Stimulated activated CD8-positive, alpha-beta memory T cell treated with anti-CD3 and anti-CD28 coated beads, Interleukin-15, amount 100 ng/mL, for 1 hour (primary cell): ENCODE measurements at places on chromosomes 12 and 14.

DNA sequence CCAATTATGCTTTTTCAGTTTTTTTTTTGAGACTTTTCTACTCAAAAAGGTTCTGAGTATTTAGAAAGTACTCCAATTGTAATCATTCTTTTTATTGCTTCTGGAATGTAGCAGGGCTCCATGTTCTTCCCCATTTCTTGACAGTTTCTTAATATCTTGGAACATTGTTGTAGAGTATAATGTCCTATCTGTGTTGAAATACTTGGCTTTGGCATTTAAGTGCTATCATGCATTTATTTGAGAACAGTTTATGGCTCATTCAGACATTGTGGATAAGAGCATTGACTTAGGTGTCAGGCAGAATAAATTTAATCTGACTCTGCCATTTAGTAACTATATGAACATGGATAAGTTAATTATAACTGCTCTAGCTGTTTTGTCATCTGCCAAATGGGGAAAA lies 28.3 kb downstream of the ADIPOR2 start:
- no peak for DNase-seq

DNA sequence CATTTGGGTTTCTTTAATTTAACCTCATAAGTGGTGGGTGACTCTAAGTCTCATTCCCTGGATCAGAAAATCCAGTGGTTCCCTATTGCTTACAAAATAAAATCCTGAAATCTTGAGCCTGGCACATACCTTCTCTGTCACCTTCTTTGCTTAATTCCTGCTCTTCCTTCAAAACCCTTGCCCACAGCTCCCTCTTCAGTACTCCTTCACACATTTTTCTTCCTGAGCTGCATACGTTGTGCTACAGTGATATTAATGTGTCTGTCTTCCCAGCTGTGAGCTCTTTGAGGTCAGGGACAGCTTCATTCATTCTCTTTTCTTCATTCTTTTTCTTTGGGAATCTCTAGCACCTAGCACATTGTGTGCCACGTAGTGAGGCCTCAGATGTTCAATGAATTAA lies 9.5 kb downstream of the TSPAN11 start:
- no peak for DNase-seq

GRCh38 chr12:122681814-122682213 lies 21.3 kb downstream of the HCAR2 start:
- DNase-seq, result no peak

GRCh38 chr14:34374998-34375740 lies 86.9 kb downstream of the SPTSSA start:
- no peak for DNase-seq

- no peak for DNase-seq
Observed at GRCh38 chr12:41190338-41190737, 2.2 kb downstream of the PDZRN4 start.

DNA sequence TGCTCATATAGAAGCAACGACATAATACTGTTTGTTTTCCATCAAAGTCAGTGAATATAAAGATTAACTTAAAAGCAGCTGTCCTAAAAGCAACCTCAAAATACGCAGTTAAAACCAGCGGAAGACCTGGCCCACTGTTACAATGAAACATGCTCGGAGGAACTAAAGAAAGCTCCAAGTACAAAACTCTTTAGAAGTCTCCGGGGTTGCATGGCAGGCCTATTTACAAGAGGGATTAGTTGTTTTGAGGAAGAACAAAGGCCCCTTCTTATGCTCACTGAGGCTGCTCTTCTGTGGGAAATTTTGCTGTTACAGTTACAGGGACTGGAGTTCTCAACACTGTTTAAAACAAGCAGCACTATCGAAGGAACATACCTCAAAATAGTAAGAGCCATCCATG lies 75.9 kb upstream of the C12orf71 start:
- no peak for DNase-seq

DNA sequence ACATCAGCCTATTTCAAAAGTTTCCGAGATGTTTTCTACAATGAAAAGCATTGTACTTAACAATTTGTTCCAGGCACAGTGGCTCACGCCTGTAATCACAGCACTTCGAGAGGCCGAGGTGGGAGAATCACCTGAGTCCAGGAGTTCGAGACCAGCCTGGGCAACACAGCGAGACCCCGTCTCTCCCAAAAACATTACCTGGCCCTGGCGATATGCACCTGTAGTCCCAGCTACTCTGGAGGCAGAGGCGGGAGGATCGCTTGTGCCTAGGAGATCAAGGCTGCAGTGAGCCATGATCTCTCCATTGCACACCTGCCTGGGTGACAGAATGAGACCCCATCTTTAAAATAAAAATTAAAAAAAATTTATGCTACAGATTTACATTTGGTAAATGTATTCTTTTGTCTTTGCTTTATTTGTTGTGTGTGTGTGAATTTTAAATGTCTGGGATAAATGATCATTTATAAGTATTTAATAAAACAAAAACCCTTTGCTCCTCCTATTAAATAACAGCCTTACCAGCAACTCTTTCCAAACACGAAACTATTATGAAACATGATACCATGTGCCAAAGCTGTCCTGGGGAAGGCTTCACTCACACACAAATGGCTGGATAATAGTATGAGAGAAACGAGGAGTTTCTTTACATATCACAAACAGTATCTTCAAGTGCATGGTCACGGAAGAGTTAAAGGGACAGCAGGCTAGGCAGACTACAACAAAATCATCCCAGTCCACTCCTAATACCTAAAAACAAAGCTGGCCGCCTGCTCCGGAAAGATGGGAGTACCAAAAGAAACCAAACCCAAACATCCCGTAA lies 1.1 kb downstream of the ATXN3 start:
- DNase-seq, result no peak

DNA sequence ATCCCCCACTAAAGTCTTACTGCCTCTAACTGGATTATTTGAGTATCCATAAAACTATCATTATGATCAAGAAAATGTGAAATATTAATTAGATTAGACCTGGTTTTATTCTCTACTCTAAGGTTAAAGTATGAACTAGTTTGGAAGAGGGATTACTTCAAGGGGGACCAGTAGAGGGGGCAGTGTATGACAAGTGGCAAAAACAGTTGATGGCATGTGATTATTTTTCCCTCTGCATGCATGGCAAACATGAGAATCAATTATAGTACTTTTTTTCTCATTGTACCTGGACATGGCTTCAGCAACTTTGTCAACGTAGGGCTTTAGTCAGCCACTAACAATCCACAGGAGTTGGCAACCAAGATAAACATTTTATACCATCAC lies 145.0 kb upstream of the SLC38A2 start:
- DNase-seq, result no peak

DNA sequence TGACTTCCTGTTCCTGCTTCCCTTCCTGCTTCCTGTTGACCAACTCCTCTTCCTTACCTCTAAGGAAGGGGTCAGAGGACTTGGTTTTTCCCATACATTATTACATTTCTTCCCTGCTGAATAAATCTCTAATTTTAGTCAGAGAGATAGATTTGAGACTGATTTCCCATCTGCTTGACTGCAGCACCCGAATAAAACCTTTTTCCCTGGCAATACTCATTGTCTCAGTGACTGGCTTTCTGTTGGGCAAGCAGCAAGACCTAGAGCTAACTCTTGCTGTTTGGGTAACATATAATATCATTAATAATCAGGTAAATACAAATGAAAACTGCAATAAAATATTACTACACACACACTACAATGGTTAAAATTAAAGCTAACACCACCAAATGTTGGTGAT lies 132.2 kb downstream of the FSCB start:
- DNase-seq, result no peak

- no peak for DNase-seq
Observed at GRCh38 chr14:74517731-74518130, 24.2 kb downstream of the ISCA2 start.

- no peak for DNase-seq
Observed at GRCh38 chr12:41286426-41286825, 98.3 kb downstream of the PDZRN4 start.

DNA sequence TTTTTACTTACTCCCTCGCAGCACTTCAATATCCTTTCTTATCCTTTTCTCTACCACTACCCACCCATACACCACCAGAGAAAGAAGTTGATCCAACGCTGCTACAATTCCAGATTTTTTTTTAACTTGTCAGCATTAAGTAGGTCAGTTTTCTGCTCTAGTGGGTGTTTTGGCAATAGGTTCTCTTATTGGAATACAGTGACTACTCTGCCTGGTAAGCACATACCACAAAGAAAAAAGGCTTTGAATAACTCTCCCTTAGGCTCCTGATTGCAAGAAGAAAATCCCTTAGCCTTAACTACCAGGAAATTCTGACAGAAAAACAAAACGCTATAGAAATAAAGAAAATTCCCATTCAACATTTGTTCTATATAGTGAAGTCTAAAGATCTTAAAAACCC lies 72.0 kb downstream of the NUMB start:
- DNase-seq, result no peak

DNA sequence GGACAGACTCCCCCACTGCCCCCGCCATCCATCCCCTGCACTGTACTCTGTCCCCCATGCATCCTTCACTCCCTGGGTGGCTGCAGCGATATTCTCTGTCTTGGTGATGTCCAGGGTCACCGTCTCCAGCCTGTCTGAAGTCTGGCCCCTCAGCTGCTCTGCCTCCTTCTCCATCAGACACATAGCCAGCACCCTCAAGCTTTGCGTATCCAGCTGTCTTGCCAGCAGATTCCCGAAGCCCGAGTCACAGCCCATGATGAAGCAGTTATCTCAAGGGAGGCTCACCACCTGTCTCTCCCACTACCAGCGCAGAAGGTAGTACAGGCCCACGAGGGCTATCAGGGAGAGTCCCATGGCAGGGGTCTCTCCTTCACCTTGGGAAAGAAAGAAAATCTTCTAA lies 77.8 kb downstream of the HSD17B6 start:
- no peak for DNase-seq

DNA sequence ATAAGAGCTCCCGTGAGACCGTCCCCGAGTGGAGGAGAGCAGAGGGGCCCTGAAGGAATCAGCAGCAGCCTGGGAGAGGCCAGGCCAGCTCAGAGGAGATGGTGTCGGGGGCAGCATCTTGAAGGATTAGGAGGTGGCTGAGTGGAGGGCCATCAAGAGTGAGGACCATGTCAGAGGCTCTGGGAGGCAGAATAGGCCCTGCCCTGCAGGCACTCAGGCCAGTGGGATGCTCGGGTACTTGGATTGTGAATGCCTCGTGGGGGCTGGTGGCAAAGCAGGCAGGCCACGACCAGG lies 47.7 kb downstream of the IL31 start:
- no peak for DNase-seq

DNA sequence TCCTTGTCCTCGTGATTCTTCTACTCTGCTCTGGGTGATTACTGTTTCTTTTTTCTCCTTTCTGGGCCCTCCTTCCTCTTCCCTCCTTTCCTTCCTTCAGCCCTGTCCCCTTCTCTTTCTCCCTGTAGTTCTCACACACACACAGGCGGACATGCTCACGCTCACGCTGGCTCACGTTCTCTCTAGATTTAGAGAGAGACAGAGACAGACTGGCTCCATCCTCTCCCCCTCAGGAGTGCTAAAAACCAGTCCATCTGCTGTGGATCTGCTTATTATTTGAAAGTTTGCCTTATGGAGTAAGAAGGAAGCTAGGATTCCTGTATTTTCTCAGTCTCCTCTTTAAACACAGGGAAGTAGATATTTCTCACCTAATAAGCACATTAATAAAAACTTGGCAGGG lies 48.1 kb downstream of the KCNA1 start:
- DNase-seq, result no peak

GRCh38 chr14:54718046-54718445 lies 151.1 kb downstream of the SAMD4A start:
- DNase-seq, result no peak

- no peak for DNase-seq
Observed at GRCh38 chr12:101666052-101666728, 31.2 kb upstream of the CHPT1 start.

DNA sequence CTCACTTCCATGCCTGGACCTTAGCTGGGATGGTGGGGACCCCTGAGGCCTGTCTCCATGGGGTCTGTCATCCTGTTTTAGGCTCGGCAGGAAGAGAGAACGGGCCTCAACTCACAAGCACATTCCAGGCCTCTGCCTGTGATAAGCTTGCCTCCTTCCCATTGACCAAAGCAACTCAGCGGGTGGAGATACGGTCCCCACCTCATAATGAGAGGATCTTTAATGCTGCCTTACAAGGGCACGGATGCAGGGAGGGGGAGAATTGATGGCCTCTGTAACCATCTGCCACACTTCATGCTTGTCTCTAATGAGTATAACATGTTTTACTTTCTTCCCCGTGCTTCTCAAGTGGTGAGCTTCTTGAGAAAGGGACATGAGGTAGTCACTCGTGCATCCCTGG lies 50.0 kb downstream of the GLT1D1 start:
- no peak for DNase-seq

DNA sequence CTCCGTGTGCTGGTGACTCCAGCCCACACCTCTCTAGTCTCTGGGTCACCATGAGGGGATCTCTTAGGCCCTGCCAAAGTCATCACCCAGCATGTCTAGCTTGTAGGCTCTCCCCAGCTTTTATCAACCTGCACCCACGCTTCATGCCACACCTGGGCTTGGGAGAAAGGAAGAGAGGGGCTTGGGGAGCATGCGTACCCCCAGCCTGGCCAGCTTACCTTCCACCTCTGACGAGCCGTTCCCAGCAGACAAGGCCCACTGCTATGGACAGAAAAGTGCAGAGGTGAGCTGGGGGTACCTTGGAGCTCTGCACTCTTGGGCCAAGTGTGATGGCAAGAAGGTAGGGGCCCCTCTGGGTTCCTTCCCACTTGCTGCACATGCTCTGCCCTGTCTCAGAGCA lies 1.7 kb downstream of the PGF start:
- DNase-seq, result no peak

GRCh38 chr14:31027847-31028246 lies 1.7 kb upstream of the STRN3 start:
- no peak for DNase-seq

DNA sequence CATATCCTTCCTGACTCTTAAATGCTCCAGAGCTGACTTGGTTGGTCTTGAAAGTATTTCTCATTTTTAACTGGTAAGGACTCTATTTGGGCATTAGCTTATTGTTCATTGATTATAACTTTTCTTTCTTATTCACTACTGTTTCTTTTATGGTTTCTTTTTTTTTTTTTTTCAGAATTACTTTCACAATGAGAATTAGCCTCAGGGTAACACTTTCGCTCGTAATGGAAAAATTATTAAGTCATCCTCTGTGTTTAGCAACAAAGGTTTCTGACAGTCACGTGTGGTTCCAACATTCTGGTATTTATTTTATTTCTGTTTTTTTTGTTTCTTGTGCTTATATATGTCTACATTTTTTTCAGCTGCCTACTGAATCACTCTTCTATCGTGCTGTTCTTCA lies 80.0 kb downstream of the METTL25 start:
- DNase-seq, result no peak

GRCh38 chr12:47210776-47211175 lies 131.0 kb upstream of the AMIGO2 start:
- no peak for DNase-seq

GRCh38 chr12:110317911-110318310 lies 36.9 kb downstream of the ATP2A2 start:
- no peak for DNase-seq

DNA sequence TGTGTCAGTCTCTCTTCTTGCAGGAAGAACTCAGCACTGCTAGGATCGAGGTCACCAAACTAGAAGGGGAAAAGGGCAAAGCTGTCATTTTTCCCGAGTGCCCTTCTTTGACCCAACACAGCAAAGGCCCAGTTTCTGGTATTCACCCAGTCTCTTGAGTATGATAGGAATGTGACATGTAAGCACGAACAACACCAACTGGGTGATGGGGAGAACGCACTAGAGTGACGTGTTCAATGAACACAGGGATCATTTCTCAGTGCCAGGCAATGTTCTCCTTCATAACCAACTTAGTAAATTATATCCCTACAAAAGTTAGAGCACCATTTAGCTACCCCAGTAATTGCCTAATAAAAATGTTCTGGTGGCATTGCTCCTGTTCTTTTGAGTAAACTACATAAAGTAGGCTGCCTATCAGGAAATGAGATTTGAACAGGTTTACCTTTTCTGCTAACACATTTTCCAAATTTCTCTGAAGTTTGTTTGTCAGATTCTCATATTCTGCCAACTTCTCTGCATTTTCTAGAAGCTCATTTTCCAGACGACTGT lies 64.5 kb downstream of the NIN start:
- no peak for DNase-seq
